Effector memory CD8-positive, alpha-beta T cell (primary cell): ENCODE measurements at places on chromosomes 16 and 17.
A peak's percentile ranks its signal among the peaks of the same experiment; 100 is the strongest.

GRCh38 chr17:7886227-7887037 is 2.2 kb upstream of the CHD3 start:
- peak; percentile 45 for DNase-seq

GRCh38 chr16:82229800-82230619 is 60.0 kb upstream of the MPHOSPH6 start:
- DNase-seq = peak; percentile 54

GRCh38 chr16:10846213-10846998 is 27.8 kb upstream of the TVP23A start:
- no peak for DNase-seq

- DNase-seq = no peak
These were observed 17.6 kb downstream of the EPOP start for GRCh38 chr17:38656959-38657823.

GRCh38 chr16:18803569-18804462 is 2.5 kb upstream of the ARL6IP1 start:
- no peak for DNase-seq

GRCh38 chr17:56774650-56775049 is 59.1 kb downstream of the C17orf67 start:
- no peak for DNase-seq

DNA sequence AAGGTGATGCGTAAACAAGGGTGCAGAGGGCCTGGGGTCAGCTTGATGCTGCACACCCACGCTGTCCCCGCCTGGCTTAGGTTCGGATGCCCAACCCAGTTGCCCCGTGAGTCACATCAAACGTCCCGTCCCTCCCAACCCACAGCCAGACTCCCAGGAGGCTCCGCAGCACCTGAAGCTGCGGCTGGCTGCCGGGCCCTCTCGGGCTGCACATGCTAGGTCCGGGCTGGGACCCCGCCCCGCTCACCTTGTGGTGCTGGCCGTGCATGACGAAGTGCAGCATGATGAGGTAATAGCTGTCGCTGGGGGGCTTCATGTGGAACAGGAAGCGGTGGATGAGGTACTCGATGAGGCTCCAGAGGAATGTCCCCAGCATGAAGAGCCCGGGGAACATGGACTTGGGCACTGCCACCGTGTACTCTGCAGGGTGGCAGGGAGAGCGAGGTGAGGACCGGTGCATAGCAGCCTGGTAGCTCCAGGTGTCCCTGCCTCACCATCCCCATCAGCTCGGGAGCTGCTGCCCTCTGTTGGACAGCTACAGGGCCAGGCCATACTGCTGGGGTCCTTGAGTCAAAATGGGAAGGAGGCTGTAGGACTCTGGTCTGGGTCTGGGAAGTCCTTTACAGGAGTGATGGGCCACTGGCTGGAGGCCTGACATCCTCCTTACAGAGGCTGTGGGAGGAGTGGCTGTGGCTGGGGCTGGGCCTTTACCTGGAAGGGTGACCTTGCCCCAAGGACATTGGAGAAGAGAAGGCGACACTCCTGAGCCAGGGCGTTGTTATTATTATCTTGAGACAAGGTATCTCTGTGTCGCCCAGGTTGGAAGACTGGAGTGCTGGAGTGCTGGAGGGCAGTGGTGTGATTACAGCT is 18.3 kb upstream of the MLKL start:
- no peak for DNase-seq

DNA sequence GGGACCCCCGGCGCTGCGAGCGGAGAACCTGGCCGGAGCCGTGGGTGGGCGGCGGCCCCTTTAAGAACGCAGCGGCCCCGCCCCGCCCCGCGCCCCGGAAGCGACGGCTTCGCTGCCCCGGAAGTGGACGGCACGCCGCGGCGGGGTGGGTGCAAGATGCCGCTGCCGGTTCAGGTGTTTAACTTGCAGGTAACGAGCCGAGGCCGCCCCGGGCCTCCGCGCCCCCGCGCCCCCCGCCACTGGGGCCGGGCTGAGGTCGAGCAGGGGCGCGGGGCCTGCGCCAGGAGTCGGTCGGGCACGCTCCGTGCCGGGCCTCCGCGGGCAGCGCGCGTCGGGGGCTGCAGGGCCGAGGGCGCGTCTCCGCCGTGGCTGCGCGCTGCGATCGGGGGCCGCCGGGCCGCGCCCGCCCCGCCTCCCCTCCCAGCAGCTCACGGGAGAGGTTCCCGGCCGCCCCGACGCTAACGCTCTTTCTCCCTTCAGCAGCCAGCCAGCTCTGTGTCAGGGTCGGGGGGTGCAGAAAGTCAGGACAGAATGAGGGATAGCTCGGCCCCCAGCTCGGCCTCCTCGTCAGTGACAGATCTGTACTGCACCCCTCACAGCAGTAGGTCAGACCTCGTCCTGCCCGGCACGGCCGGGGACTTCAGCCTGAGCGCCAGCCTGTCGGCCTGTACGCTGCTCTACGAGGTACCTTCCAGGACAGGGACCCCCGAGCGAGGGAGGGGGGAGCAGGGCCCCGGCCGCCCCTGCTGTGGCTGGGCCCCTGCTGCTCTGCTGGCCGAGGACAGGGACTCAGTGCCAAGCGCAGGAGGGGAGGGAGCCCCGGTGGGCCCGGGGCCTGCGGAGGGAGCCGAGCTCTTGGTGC is at the start of the genes GPS1 and RFNG:
TSS of gene GPS1 (plus strand) at position 123 of the 862 bp plus-strand sequence. CDS start at position 157, 34 bp downstream.
TSS of gene RFNG (minus strand) at position 36 of the 862 bp plus-strand sequence. CDS start 45 bp downstream, outside the sequence.
- DNase-seq = peak; percentile 73

GRCh38 chr17:83195330-83196023 is 116.1 kb downstream of the METRNL start:
- DNase-seq = no peak

DNA sequence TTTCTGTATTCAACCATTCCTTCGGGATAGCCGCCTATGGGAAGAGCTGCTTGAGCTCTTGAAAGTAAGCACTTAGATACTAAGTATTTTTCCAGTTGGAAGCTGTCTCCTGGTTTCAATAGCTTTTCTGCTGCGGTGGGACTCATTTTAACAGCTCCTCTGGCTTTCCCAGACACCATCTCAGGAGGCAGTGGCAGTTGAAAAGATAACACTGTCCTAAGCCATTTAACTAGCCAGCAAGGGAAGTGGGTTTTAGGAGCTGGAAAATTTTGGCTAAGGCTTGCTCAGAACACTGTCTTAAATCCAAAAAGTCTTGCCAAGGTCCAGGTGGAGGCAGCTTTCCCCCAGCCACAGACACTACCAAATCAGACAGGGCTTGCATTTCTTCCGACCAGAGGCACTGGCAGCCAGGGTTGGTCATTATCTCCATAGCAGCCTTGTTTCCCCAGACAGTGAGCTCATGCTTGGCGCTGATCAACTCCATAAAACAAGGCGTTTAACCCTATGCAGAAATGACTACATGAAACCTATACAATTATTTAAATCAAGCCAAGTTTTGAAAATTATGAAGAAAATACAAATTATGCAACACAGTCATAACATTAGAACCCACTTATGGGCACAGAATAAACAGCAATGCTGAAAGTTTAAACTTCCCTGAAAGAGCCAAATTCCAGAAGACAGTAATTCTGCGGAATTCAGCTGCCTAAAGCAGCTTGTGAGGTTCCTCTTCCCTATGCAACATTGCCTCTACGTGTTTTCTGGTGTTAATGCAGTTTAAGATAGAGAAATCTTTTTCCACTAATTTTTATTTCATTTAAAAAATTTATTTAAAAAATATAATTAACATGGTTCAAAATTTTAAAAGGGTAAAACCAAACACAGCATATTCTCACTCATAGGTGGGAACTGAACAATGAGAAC is 25.0 kb downstream of the GABARAPL2 start:
- DNase-seq = no peak
